ENCODE measurements at places on chromosomes 4 and X.

DNA sequence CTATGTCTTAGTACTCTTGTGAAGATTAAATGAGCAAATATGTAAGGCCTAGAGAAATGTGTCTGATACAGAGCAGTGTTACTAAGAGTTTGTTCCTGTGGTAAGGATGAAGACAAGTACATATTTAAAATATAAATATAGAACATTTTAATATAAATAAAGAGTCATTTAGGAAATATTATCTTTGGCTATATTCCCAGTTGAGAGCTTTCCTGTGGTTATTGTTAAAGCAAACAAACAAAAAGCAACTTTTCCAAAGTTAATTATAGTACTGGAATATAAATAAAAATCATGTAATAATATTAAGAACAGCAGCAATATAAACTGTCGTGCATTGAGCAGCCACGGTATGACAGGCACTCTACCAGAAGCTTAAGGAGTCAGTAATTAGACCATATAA, 472.5 kb downstream of the INPP4B start:
- DNase-seq, result peak; percentile 59

DNA sequence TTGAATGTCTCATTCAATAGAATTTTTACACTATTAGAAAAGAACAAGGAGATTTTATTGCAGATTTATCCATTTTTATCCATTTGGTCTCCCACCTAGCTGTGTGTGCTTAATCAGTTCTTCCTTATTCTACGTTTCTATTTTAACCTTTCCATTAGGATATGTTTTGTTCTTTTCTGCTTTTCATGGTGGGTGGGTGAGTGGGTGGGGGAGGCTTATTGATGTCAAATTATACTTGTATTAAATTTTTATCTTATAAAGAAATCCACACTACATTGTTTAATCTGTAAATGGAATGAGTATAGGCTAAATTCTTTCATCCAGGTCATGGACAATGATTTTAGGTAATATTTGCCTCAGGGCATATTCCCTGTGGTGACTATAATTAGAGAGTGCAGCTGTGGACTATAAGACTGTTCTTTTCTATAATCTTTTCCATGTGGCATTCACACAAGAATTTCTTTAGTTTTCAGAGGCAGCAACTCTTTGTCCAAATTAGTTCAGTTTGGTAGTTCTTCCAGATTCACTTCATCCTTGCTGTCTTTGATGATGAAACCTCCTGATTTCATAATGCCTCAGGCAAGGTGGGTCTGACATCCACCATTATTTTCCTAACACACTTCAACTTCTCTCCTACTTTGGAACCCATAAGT, 2451.8 kb downstream of the PCDH7 start:
- DNase-seq, result no peak

GRCh38 chr4:108361886-108362285, 193.2 kb upstream of the LEF1 start:
- no peak for DNase-seq

- DNase-seq, result no peak
Measured at GRCh38 chr4:130071746-130072145, 975.8 kb downstream of the C4orf33 start.

- no peak for DNase-seq
Measured at GRCh38 chr4:167238226-167238625, 3.9 kb upstream of the SPOCK3 start.

GRCh38 chr4:168737806-168738172, 240.9 kb downstream of the PALLD start:
- no peak for DNase-seq
